ENCODE measurements at places on chromosomes 1 and 21.

GRCh38 chr21:35864039-35864438 is 196.3 kb downstream of the SETD4 start:
- DNase-seq, result no peak

DNA sequence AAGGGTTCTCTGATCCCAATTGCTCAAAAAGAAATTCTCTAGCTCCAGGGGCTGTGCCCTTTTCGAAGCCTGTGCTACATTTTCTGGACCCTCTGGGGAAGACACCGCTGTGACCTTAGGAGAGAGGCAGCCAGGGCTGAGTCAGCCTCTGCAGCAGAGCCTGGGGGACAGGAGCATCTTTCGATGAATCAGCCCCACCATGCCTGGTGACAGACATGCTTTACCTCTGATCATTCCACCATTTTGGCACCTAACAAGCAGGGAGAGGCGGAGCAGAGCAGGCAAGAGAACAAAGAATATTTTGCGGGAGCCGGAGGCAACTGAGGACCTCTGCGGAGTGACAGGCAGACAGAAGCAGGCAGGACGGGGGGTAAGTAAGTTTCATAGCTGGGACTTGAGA is 84.9 kb downstream of the VWA5B1 start:
- no peak for DNase-seq

DNA sequence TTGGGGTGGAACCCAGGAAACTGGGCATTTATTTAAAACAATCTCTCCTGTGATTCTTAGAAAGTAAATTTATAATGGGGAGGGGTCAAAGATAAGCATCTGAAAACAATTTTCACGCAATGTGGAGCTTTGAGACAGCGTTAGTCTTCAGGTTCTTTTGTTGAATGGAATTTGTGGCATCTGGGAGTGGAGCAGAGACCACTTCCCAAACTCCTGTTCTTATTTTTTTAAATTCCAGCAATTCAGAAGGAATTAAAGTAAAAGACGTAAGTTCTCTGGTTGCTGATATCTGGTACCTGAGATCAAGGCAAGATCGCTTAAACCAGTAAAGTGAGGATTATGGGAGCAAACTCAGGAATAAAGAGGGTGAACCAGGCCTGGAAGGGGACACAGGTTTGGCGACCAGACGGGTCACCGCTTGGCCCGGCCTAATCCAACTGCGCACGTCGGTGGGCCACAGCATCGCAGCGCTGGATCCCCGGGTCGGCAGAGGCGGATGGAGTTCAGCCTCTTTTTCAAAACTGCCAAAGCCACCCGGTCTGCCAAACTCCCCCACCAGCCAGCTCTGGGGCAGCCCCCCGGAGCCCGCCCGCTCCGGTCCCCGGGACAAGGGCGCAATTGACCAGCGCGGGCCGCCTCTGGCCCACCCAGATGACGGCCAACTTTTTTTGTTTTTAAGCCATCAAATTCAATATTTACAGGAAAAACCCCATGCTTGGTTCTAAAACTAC is 754 bp upstream of the PDPN start:
- DNase-seq, result no peak

DNA sequence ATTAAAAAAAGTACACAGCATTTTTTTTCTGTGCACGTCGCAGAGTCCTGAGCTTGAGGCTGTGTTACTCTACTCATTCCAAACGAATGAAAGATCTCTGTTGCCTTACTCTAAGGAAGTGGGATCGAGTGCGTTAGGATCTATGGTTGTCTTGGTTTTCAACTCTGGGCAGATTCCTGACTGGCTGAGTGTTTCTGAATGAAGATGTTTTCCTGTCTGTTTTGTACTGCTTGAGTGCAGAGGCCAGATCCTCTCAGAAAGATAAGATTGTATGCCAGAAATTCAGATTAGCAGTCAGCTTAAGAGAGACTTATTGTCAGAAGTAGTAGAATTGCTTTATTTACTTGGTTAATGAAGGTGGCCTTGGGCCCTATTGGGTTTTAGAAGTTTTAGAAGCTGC is 14.0 kb downstream of the PLA2G2E start:
- DNase-seq, result no peak

DNA sequence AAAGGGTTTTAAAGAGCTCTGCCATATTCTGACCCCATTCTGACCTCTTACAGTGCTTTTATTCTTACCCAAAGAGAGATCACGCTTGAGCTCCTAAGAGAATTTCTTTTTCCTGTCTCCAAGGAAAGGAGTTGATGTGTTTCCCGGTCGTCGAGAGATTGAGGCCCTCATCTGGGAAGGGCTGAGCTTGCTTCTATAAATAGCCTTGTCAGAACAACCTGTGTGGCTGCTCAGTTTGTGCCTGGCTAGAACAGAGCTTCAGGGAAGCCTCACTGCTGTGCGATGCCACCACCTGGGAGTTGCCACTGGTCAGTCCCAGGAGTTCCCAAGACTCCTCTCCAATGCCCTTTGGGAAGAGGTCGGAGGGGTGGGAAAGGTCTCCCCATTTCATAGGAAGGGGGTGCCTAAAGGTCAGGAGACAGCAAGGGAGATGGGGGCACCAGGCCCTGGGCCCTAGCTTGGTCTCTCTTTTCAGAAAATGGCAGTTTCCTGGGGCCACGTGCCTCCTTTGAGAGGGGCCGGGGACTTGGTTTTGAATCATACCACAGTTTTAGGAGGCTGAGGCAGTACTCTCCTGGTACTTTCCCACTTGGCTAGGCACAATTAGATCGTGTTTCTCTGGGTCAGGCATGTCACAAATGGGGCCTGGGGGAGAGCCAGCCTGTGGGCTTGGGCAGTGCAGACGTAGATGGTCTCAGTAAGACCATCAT is 52.1 kb downstream of the EIF2D start:
- peak; percentile 18 for DNase-seq

DNA sequence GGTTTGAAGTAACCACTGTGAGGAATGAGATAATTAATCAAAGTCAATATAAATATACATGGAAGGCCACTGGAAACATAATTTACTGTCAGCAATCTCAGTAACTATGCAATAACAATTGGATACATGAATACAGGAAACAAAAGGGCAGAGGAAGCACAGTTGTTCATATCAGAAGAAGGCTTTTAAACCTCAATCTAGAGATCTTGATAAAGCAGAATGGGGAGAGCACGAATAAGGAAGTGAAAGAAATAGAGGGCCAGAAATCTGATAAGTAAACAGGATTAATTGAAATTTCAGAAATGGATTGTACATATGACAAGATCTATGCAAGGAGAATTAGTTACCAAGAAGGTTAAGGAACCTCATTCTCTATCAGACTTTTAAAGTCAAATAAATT is 93.0 kb downstream of the EVI5 start:
- no peak for DNase-seq

- no peak for DNase-seq
These were observed 92.4 kb upstream of the GPR88 start for GRCh38 chr1:100445565-100445964.

DNA sequence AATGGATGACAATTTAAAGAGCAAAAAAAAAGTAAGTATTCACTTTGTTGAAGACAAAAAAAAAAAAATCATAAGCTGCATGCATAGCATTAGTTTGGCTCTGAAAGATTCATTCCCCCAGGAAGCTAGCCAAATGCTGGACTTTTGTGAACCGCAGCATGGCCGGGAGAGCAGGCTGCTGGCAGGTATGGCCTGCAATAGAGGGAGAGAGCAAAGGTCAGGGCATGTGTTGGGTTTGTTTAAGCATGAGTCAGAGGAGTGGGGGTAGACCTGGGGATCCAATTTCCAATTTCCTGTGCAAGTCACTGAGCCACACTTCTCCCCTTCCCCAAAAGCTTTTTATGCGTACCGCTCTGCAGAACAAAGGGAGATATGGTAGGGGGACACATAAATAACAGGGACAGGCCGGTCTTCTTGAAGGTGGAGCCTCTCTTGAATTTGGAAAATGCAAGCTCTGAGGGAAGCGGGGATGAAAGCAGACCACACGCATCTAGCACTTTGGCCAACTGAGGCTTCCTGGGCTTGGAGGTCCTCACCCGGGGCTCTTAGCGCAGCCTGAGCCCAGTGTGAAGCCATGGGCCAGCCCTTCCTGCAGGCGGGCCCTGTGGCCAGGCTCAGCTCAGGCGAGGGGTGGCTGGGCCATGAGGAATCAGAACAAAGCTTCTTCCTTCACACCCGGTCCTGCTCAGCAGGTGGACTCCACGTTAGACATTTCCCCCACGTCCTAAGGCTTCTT is 171.1 kb downstream of the TOMM20 start:
- DNase-seq, result peak; percentile 74

DNA sequence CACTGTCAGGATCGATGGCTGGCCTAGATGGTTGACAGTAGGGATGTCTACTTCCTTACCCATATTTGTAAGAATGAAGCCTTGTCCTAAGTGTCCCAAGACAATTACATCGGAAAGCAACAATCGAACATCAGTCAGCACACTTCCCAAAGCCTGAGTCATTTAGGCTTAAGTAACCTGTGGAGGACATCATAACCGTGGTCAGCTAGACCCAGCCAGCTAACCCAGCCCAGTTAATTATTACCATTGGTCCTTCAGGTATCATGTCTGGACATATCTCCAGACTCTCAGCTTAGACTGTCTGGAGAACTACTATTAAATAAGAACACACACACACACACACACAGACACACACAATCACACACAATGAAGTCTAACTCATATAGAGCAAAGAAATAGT is 264.7 kb downstream of the TRABD2B start:
- DNase-seq, result no peak

GRCh38 chr1:111719135-111719534 is 20.1 kb downstream of the INKA2 start:
- no peak for DNase-seq

- DNase-seq, result peak; percentile 95
These were observed 373 bp downstream of the YOD1 start for GRCh38 chr1:207050480-207051190.

DNA sequence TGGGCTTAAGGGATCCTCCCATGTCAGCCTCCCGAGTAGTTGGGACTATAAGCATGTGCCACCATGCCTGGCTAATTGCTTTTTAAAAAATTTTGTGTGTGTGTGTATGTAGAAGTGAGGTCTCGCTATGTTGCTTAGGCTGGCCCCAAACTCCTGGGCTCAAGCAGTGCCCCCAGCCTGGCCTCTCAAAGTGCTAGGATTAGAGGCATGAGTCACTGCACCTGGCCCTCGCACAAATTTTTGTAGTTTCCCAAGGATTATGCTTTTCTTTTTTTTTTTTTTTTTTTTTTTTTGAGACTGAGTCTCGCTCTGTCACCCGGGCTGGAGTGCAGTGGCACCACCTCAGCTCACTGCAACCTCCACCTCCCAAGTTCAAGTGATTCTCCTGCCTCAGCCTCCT is 144.4 kb upstream of the HNRNPU start:
- peak; percentile 15 for DNase-seq

- DNase-seq, result no peak
These were observed 44.1 kb downstream of the ZNF678 start for GRCh38 chr1:227607336-227607898.

- DNase-seq, result no peak
These were observed 30.2 kb upstream of the NEK2 start for GRCh38 chr1:211705467-211706091.

DNA sequence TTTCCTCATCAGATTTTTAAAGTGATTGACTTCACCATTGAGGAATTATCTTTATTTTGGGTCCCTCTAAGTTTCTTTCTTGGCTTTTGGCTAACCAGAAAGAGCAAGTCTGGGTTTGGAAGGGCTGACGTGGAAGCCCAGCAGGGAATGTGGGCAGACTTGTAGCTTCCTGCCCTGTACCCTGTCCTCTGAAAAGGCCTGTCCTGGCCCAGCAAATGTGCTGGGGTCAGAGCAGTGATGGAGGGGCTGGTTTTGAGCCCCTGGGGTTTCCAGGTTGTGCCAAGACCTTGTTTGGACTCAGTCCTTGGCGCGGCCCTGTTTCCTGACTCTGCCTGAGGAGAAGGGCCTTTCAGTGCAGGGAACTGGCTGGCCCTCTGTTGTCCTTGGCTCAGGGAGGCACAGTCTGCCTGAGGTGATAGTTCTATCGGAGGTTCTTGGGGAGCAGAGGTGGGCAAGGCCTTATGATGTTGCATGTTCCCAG is 72.1 kb downstream of the UCK2 start:
- DNase-seq, result no peak

GRCh38 chr1:167943541-167943940 is 6.7 kb upstream of the MPC2 start:
- no peak for DNase-seq

DNA sequence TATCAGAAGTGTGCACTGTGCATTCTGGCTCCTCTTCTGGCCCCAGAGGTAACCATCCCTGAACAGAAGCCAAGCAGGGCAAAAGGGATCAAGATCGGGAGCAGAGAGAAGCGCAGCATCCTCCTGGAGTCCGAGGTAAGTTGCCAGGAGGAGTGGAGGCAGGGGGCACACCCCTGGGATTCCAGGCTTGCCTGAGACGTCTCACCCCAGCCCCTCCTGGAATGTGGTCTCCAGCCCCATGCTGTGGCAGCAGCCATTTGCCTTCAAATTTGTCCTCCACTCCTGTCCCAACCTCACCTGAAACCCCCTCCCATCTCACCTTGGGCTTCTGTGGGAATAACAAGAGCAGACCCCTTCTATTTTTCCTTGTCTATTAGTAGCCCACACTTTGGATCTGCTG is 10.1 kb downstream of the LRRC71 start:
- no peak for DNase-seq

DNA sequence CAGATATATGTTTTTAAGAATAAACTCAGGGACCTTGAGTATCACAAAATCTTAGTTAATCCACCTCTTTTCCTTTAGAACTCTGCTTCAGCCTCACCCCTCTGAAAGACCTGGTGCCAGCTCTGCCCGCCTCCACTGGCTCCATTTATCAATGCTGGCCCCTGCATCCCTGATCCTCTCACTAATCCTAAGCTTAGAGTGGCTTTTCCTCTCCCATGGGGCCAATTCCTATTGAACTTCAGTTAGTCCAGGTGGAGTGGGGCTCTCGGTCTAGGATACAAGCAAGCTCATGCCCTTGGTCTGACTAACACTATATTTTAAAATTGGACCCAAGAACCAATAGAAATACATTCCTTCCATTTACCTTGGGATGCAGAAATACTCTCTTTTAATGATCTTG is 87.0 kb downstream of the RGS7 start:
- no peak for DNase-seq

DNA sequence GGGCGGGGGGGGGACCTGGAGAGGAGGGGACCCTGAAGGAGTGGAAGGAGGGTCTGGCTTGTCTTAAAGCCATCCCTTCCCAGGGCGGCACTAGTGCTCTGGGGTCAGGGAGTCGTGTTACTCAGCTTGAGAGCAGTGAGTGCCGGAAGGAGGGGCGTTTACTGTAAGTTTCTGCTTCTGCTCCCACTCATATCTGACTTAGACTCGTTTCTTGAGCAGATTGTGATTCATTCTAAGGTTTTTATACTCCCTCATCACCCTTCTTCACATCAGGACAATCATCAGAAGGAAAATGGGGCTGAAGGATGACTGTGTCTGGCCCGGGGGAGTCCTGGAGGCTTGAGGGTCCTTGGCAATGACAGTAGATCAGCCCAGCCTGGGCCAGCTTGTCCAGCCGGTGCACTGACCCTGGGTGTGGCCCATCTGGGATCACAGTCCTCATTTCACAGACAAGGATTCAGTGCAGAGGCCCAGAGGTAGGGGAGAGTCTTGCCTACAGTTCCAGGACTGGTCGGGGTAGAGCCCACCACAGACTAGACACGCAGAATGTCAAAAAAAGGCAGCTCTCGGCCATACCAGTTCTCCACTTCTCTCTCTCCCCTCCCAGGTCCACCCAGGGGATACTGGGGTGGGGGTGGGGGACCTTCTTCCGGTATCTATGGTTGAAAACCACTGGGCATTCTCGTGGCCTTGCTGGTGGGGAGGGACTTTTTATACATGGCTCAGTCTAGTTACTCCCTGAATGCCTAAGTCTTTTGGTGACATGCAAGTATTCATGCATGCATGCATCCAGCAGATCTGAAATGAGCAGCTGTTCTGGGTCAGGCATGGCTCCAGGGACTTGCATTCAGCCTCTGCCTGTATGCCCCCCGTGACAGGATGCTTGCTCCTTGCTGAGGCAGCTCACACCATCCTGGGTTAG is 5.1 kb downstream of the TNFRSF8 start:
- DNase-seq, result peak; percentile 78
